ENCODE measurements at places on chromosomes 3 and 15. TPM values are rescaled to one million over a fixed set of nuclear protein-coding genes. Genes with fewer than 3 reads are reported as not detected.

The DGKG gene
- 4.8 TPM for total RNA-seq

The CCDC54 gene
- not detected for total RNA-seq

The CELF6 gene
- 0.17 TPM for total RNA-seq

The TRH gene
- total RNA-seq, result not detected

The NEK11 gene
- 14.4 TPM for total RNA-seq

The WDR93 gene
- 0.17 TPM for total RNA-seq

The ACTRT3 gene
- 6.1 TPM for total RNA-seq

The RTP4 gene
- 2.1 TPM for total RNA-seq

The SEMA5B gene
- not detected for total RNA-seq

The GOLGA8N gene
- 3.6 TPM for total RNA-seq

Measured in fibroblast of lung (primary cell).